Upper lobe of left lung (tissue), 6 donors: ENCODE measurements at places on chromosomes 12 and 14. TPM values are rescaled to one million over a fixed set of nuclear protein-coding genes. Genes with fewer than 3 reads are reported as not detected.
A peak's percentile ranks its signal among the peaks of the same experiment; 100 is the strongest.

GRCh38 chr14:89283327-89284060, 133.5 kb downstream of the FOXN3 start:
- H3K27ac ChIP-seq = no peak overlapping the region
- H3K4me1 ChIP-seq = no peaks in the 10 kb centered on the region
- H3K27me3 ChIP-seq = no peaks in the 10 kb centered on the region
- H3K4me3 ChIP-seq = no peak overlapping the region
- DNase-seq = no peak

- no peak overlapping the region for H3K4me3 ChIP-seq
- H3K4me1 ChIP-seq = no peaks in the 10 kb centered on the region
- H3K27me3 ChIP-seq = no peaks in the 10 kb centered on the region
- no peaks in the 10 kb centered on the region for H3K36me3 ChIP-seq
- H3K27ac ChIP-seq = no peak overlapping the region
- no peak for DNase-seq
These were observed 160.2 kb downstream of the PELI2 start for GRCh38 chr14:56278383-56278782.

DNA sequence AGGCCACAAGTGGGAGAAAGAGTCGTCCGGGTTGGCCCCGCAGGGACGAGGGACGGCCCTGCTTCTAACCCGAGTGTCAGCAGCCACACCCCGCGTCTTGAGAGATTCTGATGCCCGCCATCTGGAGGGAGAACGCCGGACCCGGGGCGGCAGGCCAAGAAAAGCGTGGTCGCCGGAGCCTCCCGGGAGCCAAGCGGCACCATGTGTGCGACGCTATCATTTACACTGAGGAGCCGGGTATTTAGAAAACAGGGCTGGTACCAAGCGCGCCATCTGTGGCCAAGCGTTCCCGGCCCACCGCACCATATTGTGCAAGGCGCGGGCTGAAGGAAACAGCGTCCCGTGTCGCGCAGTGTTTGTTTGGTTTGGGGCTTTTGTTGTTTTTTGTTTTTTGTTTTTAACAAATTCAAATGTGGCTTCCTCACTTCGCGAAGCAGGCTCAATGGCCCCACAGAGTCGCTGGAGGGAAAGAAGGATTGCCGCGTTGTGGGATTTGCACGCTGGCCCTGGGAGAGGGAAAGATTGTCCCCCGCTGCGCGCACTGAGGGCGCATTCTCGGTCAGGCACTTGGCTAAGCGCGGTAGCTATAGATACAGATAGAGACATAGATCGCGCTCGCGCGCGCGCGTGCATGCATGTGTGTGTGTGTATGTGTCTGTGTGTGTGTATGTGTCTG, 153.8 kb downstream of the BCL11B start:
- no peak overlapping the region for H3K4me3 ChIP-seq
- H3K4me1 ChIP-seq = no peaks in the 10 kb centered on the region
- no peak overlapping the region for H3K27ac ChIP-seq
- no peaks in the 10 kb centered on the region for H3K27me3 ChIP-seq

The MANSC4 gene
- total RNA-seq = not detected

DNA sequence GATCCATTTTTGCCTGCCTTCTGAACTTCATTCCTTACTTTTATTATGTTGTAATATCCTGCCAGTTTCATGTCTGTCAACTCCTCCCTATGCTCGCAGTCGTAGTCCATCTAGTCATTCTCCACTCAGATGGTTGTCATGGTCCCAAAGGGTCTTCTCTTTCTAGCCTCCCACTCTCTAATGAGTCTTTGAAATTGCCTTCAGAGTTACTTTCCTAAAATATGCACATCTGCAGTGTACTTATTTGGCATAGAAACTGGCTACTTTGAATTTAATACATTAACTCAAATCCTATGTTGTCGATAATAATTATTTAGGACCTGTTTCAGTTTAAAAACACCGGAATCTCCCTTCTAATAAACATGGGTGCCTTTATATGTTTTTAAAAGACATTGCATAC, 101.0 kb downstream of the PDE3A start:
- DNase-seq = no peak
- no peaks in the 10 kb centered on the region for H3K4me1 ChIP-seq
- H3K4me3 ChIP-seq = no peak overlapping the region
- no peaks in the 10 kb centered on the region for H3K27me3 ChIP-seq
- no peaks in the 10 kb centered on the region for H3K36me3 ChIP-seq

DNA sequence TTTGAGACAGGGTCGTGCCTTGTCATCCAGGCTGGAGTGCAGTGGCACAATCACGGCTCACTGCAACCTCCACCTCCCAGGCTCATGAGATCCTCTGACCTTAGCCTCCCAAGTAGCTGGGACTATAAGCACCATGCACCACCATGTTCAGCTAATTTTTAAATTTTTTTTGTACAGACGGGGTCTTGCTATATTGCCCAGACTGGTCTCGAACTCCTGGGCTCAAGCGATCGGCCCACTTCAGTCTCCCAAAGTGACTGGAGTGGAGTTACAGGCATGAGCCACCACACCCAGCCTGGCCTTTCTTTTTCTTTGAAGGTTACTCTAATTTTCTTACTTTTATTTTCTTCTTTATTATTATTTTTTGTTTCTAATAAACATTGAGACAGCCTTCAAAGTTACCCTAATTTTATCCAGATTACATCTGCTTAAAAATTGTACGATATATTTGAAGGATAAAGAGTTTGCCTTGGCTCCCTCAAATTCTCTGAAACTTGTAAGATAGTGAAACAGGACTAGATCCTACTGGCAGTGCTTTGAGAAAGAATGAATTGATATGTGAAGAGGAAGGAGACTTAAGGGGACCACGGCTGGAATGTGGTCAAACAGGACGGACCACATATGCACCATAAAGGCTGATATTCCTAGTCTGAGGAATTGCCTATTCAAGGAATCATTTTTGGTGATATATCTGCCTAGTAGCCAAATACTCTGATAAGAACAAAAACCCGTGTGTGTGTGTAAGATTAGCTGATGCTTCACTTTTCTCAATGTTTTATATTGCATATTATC, 14.1 kb upstream of the SINHCAF start:
- DNase-seq = no peak
- no peaks in the 10 kb centered on the region for H3K27me3 ChIP-seq
- no peaks in the 10 kb centered on the region for H3K4me1 ChIP-seq
- H3K27ac ChIP-seq = no peak overlapping the region

GRCh38 chr14:75069121-75069810, at the start of gene ZC2HC1C:
Gene ZC2HC1C (plus strand): TSS chr14:75069641. CDS start chr14:75070574, 933 bp downstream.
- H3K4me3 ChIP-seq = peak within 1 kb of the TSS; percentile 50
- H3K27me3 ChIP-seq = no peaks in the 10 kb centered on the region
- H3K27ac ChIP-seq = peak within 1 kb of the TSS; percentile 90
- no peaks in the 10 kb centered on the region for H3K36me3 ChIP-seq
- H3K4me1 ChIP-seq = peaks cover 20% of the 10 kb centered on the region

DNA sequence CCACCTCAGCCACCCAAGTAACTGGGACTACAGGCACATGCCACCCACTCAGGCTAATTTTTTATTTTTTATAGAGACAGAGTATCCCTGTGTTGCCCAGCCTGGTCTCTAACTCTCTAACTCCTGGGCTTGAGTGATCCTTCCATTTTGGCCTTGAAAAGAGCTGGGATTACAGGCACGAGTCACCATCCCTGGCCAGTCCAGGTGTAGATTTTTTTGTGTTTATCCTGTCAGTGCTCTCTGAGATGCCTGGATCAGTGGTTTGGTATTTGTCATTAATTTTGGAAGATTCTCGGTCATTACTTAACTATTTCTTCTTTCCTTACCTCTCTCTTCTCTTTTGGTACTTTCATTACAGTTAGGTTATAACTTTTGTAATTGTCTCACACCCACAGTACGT, 5.3 kb upstream of the HIF1A start:
- no peak overlapping the region for H3K27ac ChIP-seq
- no peaks in the 10 kb centered on the region for H3K36me3 ChIP-seq
- no peak for DNase-seq

DNA sequence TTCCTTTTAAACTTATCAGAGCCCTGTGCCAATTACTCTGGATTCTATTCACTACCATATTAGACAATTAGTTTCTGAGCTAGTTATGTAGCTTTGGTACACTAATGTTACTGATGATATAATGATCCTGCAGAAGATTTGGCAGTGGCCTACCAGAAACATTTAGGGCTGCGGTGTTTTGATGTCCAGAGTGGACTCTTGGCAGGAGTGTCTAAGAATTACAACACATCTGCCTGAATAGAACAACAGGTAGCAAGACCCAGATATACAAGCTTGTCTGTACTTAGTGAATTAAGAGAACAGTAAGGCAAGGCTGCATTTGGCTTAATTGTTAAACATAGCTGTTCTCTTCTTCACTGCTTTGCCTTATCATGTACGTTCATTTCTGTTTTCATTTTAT, 691.6 kb upstream of the FBXO33 start:
- no peaks in the 10 kb centered on the region for H3K27me3 ChIP-seq
- no peak overlapping the region for H3K27ac ChIP-seq
- no peaks in the 10 kb centered on the region for H3K4me1 ChIP-seq
- H3K36me3 ChIP-seq = no peaks in the 10 kb centered on the region
- H3K4me3 ChIP-seq = no peak overlapping the region
- no peak for DNase-seq

- peaks cover 25% of the 10 kb centered on the region for H3K4me1 ChIP-seq
- H3K4me3 ChIP-seq = no peak within 1 kb of the TSS
- H3K36me3 ChIP-seq = no peaks in the 10 kb centered on the region
- H3K27me3 ChIP-seq = no peaks in the 10 kb centered on the region
These were observed at the start of gene SOAT2 for GRCh38 chr12:53102883-53103807. Gene SOAT2 (plus strand): TSS chr12:53103486. CDS start chr12:53103578, 92 bp downstream.

The SMIM41 gene
- 11.5 TPM for total RNA-seq

The ESYT1 gene
- 73.9 TPM for total RNA-seq

- H3K27me3 ChIP-seq = no peaks in the 10 kb centered on the region
- H3K4me3 ChIP-seq = no peak overlapping the region
- H3K27ac ChIP-seq = no peak overlapping the region
- H3K36me3 ChIP-seq = no peaks in the 10 kb centered on the region
- DNase-seq = no peak
These were observed 113.2 kb upstream of the PPFIA2 start for GRCh38 chr12:81872400-81872799.

The SMOC1 gene
- total RNA-seq = 0.49 TPM

The CEBPE gene
- total RNA-seq = 0.77 TPM

DNA sequence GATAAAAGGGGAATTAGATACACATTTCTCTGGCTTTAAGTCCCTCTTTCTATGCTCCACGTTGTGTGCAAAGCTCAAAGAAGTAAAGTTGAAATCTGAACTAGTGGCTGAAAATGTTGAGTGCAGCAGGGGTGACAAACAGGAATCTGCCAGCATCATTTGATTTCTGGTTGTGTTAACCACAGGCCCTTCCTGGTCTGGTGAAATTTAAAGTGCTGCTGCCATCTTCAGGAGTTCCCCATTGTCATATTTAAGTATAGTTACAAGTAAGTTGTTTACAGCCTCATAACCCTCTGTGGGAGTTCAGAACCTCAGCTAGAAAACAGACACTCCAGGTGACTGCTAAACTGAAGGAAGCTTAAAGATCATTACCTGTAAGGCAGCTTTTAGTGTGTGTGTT, 90.9 kb upstream of the CCDC196 start:
- no peak for DNase-seq
- H3K4me1 ChIP-seq = no peaks in the 10 kb centered on the region
- no peak overlapping the region for H3K4me3 ChIP-seq
- no peaks in the 10 kb centered on the region for H3K27me3 ChIP-seq
- no peaks in the 10 kb centered on the region for H3K36me3 ChIP-seq

DNA sequence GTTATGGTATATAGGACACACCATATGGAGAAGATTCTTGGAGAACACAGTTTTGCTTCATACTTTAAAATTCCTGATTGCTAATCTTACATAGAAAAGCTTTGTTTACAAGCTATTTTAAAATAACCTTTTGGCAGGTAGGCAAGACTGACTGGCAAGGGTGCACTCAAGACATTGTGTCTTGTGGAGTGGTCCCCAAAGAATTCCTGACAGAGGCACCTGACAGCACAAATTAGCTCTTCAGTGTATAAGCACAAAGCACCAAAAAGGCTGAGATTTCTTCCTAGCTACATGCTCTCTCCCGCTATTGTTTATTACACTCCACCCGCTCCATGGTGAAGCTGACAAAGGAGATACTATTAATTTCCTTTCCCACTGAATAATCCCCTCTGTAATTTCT, 139.4 kb downstream of the MON2 start:
- no peak for DNase-seq
- no peaks in the 10 kb centered on the region for H3K27me3 ChIP-seq
- H3K27ac ChIP-seq = no peak overlapping the region
- peaks cover 3% of the 10 kb centered on the region for H3K36me3 ChIP-seq

GRCh38 chr14:69490219-69490918, 5.8 kb downstream of the PLEKHD1 start:
- H3K4me1 ChIP-seq = no peaks in the 10 kb centered on the region
- no peaks in the 10 kb centered on the region for H3K27me3 ChIP-seq
- H3K4me3 ChIP-seq = no peak overlapping the region
- no peak overlapping the region for H3K27ac ChIP-seq
- no peak for DNase-seq

DNA sequence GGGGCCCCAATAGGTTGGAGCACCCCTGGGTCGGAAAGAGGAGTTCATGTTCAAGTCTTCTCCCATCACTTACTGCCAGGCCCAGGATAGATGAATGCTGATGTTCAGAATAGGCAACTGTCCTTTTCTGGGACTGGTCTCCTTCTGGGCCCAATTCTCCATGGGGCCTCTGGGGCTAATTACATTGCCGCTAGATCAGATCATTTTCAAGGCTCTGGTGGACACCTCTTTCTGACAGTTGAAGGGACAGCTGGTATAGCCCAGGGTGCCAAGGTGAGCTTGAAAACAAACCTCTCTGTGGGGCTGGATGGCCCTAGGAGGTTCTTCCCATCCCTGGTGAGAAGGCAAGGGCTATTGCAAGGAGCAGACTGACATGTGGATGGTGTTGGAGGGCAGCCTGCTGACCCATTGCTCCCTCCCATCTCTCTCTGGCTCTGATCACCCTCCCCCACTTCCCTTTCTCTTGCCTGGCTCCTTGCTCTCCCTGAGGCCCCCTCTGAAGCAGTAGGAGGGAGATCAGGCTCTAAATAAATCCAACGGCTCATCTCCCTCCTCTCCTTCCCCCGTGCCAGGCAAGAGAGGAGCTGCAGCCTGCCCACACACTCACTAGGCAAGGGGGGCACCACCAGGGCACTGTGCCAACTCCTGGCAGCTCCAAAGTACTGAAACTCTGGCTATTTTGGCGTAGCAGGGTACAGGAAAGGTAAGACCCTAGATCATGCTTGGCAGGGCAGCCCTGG, 1.9 kb downstream of the CACNB3 start:
- H3K27me3 ChIP-seq = no peaks in the 10 kb centered on the region
- H3K27ac ChIP-seq = no peak overlapping the region
- DNase-seq = no peak
- peaks cover 15% of the 10 kb centered on the region for H3K36me3 ChIP-seq
- no peak overlapping the region for H3K4me3 ChIP-seq

The BEGAIN gene
- total RNA-seq = 0.76 TPM

GRCh38 chr14:102924632-102925588, 2.4 kb downstream of the AMN start:
- no peaks in the 10 kb centered on the region for H3K27me3 ChIP-seq
- H3K4me3 ChIP-seq = no peak overlapping the region
- no peaks in the 10 kb centered on the region for H3K36me3 ChIP-seq
- H3K27ac ChIP-seq = no peak overlapping the region

DNA sequence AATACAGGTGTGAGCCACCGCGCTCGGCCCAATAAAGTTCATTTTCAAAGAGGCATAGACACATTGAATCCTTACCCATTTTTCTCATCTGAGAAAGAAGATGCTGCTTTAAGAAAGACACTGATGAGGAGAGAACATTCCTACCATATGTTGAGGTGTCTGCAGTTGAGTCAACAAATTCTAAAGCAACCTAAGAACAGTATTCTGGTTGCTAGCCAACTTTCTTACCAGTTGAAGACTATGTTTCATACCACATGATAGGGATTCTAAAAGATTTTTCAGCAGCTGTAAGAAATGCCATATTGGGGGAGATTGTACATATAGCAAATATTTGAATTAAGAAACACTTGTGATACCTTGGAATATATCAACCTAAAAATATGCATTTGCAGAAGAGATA, 160.1 kb downstream of the SRGAP1 start:
- no peaks in the 10 kb centered on the region for H3K27me3 ChIP-seq
- H3K27ac ChIP-seq = no peak overlapping the region
- no peak for DNase-seq
- no peak overlapping the region for H3K4me3 ChIP-seq
